ENCODE measurements at places on chromosomes 7 and 10.

DNA sequence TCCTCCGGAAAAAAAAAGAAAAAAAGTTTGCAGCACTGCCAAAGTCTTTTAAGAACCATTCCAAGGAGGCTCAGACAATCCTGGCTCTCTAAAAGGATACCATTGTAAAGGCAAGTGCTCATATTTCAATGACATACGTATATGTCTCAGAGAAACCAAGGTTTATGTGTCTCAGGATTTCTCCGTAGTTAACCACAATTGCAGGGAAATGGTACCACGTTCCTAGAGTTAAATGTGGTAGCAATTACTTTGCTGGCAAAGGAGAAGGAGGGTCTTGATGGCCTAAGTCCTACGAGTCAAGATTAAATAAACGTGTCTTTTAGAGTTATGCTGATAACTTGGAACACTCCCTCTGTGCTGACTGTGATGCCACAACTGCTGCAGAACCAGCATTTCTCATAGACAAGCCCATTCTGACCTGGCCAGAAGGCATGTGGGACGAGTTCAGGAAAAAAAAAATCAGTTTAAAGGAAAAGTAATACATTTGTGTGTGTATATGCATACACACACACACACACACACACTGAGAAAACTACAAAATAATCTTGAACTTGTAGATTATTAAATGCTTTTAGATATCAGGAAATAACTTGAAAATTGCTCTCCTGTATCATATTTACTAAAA, 245.9 kb downstream of the FGFR2 start:
- DNase-seq = no peak

DNA sequence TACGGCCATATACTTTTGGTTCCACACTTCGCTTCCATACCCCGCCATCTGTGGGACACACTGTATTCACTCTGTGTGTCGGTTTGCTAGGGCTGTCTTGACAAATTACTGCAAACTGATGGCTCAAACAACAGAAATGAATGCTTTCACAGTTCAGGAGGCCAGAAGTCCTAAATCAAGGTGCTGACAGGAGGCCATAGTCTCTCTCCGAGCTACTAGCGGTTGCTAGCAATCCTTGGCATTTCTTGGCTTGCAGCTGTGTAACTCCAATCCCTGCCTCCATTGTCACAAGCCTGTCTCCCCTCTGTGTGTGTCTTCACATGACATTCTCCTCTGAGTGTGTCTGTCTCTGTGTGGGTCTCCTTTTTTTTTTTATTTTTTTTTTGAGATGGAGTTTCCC, 28.9 kb upstream of the BMPR1A start:
- DNase-seq = no peak

DNA sequence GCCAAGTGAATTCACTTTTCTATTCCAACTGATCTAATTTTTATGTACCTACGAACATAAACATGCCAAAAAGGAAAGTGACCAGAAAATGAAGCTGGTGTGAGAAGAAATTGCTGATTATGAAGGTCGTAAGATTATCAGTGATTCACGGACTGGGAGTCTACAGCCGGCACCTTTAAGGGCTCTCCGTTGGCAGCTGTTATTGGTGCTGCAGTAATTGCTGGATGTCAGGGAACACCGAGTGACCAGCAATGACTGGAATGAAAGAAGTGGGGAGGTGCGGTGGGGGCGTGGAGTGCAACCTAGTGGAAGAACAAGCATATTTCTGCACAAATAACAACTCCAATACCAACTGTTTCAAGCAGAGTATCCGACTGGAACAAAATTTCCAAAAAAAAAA, 109.8 kb upstream of the TARP start:
- no peak for DNase-seq

- DNase-seq = no peak
Measured at GRCh38 chr7:157016352-157017041, 6.0 kb upstream of the MNX1 start.

- no peak for DNase-seq
Measured at GRCh38 chr7:29442146-29442545, 121.5 kb upstream of the PRR15 start.

DNA sequence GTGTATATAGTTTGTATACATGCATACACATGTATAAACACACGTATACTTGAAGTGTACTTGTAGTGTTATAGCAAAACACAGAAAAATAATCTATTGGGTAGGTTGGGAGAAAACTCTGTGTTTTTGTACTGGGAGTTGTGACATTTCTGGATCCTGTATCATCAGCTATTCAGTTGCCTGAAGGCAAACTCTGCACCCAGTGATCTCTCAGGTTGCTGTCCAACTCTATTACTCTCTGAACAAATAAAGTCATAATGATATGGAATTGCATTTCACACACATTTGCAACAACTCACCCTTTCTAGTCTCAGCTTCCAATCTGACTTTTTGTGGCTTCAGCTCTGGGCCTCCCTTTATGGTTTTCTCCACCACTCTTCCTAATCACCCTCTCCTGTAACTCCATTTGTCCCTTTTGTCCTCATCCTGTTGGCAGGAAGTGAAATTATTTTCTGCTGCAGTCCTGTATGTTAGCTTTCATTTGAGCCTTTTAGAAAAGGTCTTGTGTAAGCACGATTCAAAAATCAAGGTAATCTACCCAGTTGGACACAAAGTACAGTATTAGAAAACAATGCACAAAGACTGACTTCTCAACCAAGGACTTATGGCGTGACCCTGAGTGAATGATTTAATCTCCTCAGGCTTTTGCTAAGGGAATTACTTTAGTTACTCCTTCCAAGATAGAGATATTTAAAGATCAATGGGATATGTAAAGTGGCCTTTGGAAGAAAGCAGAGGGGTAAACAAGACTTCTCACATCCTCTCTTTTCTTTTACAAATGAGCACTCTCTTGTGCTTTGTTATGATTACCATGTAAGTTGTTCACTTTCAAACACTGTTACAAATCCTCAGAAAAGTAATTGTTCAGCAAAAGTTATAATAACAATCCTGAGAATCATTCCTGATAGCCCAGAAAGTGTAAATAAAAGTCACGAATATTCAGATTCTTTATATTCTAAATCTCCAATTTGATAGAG, 249.1 kb downstream of the KCND2 start:
- no peak for DNase-seq

- DNase-seq = no peak
Measured at GRCh38 chr7:49346195-49346899, 422.0 kb downstream of the CDC14C start.

DNA sequence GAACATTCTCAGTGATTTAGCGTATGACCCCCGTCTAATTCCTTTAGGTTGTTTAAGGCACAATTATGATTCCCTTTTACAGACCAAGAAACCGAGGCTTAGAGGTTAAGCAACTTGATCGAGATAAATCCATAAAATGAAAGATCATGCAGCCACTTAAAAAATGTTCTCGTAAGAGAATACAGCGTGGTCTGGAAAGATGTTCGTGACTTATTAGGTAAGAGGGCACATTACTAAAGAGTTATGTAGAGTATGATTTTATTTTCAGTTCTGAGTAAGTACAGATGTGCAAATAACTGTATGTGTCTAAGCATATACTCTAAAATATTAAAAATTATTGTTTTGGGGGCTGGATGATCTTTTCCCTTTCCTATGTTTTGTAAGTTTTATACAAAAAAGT, 575.1 kb downstream of the PARD3 start:
- DNase-seq = no peak

- no peak for DNase-seq
Measured at GRCh38 chr10:114831186-114831867, 9.7 kb downstream of the FHIP2A start.

DNA sequence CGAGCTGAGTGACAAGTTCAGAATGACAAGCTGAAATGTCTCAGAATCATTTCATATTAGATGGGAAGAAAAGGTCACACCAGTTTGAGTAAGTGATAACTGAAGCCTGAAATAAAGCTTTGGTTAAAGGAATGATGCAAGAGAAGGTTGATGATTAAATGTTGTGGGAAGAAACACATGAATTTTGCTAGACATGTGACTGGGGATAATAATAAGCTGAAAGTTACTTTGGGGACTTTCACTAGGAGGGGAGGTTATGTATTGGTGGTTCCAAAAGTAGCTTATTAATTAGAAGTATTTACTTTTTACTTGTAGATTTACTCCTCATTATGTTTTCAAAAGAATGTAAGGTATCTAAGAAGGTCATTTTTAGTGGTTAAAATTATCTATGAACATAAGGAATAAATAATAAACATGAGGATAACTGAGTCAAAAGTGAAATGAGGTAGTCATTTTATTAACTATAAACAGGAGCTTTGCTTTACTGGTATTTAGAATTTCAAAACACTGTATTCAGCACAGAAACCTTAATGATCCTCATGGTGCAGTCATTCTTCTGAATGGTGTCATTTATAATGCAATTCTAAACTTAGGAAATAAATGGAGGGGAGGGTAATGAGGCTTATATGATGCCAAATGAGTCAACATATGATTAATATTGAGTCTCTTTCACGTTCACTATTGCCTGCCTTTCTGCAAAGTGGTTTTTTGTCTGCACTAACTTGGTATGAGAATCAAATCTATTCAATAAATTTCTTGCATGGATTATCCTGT, 63.7 kb downstream of the PRKG1 start:
- DNase-seq = no peak

- no peak for DNase-seq
Measured at GRCh38 chr7:7569615-7570014, 2.9 kb downstream of the MIOS start.

GRCh38 chr7:102072636-102073209, 213.9 kb upstream of the SH2B2 start:
- no peak for DNase-seq

GRCh38 chr7:148303295-148304082, 287.1 kb upstream of the C7orf33 start:
- DNase-seq = no peak

DNA sequence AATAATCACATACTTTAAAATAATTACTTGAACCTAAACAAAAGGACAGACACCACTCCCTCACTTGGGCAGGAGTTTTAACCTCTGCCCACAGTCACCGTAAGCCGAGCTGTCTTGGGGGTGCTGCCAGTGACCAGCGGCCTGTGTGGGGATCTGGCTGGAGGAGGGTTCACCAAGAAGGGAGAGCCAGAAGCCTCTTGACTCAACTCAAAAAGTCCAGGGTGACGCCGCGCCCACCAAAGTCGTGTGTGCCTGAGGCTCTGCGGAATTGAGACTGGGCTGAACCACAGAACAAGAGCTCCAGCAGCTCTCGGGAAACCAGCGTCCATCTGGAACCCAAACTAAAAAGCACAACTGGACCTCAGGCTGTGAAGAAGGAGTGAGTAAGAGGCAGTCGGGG, 35.8 kb downstream of the ZFAND2A start:
- DNase-seq = no peak

GRCh38 chr7:100835903-100836811, 8.8 kb upstream of the EPHB4 start:
- no peak for DNase-seq

- no peak for DNase-seq
Measured at GRCh38 chr10:32091046-32091445, 34.8 kb upstream of the KIF5B start.

DNA sequence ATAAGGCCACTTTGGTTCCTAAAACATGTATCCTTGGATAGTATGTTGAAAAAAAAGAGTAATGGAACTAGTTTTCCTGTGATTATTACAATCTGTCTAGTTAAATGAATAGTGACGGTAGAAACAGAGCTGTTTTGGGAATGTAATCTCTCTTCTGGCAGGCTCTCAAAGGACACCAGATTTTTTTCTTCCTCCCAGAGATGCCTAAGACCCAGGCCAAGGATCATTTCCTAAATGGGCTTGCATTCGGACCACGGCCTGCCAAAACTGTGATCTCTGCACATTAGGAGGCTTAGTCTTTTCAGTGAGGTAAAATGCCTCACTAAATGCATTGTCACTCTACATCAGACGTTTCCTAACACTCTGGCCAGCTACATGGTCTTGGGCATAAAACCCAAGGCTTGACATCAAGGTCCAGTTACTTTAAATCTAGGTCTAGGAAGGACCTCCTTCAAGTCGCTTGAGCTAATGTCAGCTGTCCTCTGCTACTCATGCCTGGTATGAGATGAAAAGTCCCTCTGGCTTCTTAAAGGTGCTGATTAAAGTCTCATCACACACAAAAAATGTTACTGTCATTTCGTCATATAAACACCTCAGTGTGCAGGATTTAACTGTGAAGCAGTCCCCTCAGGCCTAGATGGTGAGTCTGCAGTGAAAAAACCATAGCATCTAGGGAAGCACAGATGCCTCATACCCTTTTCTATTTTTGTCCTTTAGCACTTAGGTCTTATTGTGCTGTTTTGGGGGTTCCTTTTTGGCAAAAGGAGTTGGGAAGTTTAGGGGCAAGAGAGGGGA, 47.7 kb downstream of the DLD start:
- DNase-seq = no peak

DNA sequence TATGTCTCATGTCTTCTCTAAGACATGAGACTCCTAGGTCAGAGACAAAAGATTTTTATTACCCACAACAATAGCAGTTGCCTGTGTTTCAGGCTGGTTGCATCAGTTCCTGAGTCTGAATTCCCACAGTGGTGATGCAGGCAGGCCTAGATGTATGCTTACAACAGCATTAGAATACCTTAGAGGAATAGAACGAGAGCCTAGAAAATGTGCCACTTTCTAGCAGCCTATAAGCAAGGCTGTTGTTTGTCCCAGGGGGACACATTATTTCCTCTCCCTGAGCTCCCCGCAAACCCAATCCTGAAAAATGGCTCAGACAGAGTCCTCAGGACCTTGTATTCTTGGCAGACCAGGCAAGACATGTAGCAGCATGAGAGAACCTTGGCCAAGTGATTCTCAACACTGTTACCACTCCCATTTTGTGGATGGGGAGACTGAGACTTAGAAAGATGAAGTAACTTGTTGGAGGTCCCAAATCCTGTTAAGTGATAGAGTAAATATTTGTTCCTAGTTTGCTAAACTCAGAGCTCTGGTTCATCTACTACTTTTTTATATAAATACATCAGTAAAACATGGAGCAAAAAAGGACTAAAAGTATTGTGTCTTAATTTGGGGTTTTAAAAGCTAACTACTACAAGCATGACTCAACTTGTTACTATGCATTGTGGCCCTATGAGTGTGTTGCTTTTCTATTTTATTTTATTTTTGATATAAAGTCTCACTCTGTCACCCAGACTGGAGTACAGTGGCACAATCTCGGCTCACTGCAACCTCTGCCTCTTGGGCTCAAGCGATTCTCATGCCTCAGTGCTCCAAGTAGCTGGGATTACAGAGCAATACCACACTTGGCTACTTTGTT, 14.2 kb downstream of the VTI1A start:
- DNase-seq = no peak

DNA sequence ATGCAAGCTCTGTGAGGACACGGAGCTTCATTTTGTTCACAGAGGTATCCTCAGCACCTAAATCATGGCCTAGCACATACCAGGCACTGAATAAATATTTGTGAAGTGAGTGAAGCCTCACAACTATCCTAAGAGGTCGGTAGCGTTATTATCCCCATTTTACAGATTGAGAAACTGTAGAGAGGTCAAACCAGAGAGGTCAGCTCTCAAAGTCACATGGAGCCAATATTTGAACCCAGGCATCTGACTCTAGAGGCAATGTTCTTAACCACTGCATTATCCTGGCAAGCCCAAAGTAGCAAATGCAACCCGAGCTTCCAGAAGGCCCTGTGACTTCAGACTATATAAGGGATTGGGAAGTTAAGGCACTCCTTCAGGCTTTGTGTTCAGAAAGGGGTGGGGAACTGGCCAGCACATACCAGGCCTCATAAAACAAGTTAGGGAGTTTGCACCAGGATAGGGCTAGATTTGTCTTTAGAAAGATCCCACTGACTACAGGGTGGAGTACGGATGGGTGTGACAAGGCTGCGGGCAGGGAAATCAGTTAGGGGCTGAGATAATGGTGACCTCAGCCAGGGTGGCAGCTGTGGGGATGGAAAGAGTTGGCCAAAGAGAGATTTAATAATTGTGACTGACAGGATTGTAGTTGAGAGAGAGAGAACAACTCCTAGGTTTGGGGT, 101.4 kb downstream of the TBXAS1 start:
- no peak for DNase-seq

GRCh38 chr10:46092524-46093081, 46.5 kb upstream of the MSMB start:
- DNase-seq = peak; percentile 9

All from effector CD4-positive, alpha-beta T cell (primary cell).